ENCODE measurements at places on chromosomes 5 and 9.

- no peak for DNase-seq
Measured at GRCh38 chr5:160470437-160471361, 49.0 kb downstream of the PTTG1 start.

DNA sequence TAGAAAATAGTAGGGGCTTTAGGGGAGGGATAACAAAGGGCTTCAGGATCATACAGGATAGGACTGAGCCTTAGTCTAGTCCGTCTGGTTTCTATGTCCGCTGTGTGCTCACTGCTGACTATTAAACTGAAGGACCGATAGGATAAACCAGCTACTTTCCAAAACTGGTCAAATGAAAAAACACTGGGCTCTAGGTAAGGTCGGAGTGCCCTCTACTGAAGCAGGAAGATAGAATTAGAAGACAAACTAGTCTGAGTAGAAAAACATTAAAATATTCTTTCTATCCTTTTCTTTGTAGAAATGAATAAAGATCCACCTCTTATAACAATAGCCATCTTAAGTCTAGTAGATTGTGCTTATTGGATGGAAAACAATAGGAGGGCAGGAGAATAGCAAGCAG, 133.6 kb downstream of the CEMIP2 start:
- DNase-seq, result no peak

GRCh38 chr5:5344606-5345005, 77.9 kb upstream of the ICE1 start:
- DNase-seq, result no peak

- no peak for DNase-seq
Measured at GRCh38 chr9:107249665-107250285, 33.3 kb upstream of the RAD23B start.

- no peak for DNase-seq
Measured at GRCh38 chr5:161001604-161002003, 149.6 kb upstream of the ATP10B start.

GRCh38 chr9:136847088-136847825, 2.0 kb upstream of the PHPT1 start:
- DNase-seq, result peak; percentile 22

GRCh38 chr9:134494273-134494815, 147.3 kb upstream of the COL5A1 start:
- DNase-seq, result no peak

DNA sequence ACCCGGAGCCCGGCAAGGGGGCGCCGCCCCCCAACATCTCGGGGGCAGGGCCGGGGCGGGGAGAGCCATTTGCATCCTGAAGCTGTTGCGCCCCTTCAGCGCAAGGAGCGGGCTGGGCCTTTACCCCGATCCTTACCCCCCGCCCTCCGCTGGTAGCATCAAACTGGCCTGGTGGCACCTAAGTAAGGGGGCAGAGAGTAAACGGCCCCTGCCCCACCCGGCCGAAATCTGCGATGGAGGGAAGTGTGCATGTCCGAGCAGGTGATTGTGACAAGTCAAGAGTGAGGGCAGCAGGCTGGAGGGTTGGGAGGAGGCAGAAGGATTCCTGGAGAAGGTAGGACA, 101.2 kb downstream of the ESM1 start:
- DNase-seq, result no peak

- no peak for DNase-seq
Measured at GRCh38 chr5:109455598-109456096, 45.9 kb upstream of the PJA2 start.

DNA sequence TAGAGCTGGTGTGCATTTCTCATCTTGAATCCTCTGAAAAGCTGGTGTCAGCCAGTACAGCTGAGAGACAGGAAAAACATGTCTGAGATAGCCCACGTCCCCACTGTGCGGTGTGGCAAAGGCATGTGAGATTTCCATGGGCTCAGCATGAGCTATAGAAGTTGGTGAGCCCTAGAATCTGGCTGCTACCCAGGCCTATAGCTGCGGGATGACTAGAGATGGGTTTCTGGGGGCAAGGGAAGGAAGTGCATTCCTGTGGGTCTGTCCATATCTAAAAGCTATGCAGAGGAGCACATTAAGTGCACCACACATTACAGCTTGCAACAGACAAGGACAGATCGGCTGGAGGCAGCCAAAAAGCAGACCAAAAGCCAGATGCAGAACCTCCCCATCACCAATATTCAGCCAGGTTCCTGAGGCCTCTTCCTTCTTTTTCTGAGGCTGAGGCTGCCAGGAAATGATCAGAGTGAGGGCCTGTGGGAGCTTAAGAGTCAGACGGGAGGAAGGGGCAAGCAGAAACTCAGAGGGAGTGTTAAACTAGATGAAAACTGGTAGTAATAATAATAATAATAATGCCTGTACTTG, 55.8 kb upstream of the RANBP3L start:
- no peak for DNase-seq

- no peak for DNase-seq
Measured at GRCh38 chr5:21225223-21226064, 1237.4 kb upstream of the CDH18 start.

DNA sequence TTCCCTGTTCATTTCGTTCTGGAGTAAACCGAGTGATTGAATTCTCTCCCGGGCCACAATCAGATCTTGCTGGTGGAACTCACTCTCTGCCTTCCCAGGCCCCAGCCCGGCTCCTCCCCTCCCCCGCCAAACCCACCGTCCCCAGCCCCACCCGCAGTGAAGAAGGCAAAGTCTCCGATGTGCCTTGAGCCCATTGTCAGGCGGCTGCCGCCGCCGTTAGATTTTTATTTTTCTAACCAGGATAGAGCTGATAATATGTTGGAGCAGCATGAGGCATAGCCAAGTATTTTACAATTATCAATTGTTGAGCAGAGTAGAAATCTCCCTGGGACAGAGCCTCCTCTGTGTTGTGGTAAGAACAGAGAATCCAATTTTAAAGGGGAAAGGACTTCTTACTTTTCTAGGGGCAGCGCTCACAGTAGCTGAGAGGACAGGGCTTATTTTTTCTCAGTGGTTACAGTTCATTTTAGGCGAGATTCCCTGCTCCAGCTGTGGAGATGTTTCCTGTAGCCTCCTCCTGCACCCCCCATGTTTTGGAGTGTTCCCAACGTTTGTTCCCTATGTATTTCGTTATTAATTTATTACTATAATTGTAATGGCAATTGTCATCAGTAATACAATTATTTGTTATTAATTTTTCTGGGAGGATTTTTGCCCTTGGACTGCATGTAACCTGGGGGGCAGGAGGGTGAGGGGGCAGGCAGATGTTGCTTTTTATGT, 1.3 kb downstream of the PSAT1 start:
- peak; percentile 13 for DNase-seq

DNA sequence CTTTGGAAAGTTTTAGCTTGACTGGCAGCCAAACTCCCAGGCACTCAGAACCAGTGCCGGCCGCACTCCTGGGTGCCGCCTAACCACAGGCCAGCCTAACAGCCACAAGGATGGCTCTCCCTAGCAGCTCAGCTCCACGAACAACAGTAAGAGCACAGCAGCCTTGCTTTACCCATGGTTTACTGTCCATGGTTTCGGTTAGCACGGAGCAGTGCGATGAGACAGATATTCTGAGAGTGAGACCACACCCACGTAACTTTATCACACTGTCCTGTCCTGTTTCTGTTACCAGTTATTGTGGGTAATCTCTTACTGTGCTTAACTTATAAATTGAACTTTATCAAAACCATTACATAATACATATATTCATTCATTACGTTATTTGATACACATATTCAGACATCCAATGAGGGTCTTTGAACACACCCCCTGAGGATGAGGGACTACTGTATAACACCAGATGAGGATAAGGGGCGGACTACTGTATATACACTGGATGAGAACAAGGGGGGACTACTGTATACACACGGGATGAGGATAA, 12.4 kb downstream of the CLPTM1L start:
- no peak for DNase-seq

DNA sequence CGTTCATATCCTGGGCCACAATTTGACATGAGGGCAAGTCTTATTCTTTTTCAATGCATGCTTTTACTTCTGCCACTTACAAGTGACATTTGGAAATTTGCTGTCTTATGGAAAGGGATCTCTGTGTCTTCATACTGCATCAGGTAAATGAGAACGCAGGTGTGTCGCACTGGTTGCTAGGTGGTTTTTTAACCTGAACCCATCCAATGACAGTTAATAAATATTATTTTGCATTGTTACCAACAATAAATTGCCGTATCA, 1.1 kb downstream of the ADAMTS16 start:
- no peak for DNase-seq

DNA sequence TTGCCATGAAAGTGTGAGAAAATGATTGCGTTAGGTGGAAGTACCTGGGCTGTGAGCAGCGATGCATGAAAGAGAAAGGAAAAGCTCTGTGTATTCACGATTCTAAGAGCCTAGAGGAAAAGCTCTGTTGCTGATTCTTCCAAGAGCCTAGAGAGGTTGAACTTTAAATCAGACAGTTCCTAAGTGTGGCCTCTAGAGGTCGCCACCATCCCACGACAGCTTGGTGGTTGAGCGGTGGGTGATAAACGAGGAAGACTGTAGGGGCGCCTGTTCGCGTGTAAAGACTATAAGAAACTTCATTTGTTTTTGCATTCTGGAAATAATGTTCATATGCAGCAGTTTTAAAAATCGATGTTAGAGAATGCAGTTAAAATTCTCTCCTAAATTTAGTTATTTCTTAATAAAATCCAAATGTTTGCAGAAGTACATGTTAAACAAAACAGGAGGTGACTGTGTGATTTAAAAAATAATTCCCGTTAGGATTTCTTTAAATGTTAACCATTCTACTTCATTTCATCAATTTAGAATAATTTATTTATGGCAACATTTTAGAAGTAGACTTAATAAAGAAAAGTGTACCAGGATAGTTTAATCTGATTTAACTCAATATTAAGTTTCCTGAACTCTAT, 107.7 kb downstream of the TENT4A start:
- DNase-seq, result no peak

DNA sequence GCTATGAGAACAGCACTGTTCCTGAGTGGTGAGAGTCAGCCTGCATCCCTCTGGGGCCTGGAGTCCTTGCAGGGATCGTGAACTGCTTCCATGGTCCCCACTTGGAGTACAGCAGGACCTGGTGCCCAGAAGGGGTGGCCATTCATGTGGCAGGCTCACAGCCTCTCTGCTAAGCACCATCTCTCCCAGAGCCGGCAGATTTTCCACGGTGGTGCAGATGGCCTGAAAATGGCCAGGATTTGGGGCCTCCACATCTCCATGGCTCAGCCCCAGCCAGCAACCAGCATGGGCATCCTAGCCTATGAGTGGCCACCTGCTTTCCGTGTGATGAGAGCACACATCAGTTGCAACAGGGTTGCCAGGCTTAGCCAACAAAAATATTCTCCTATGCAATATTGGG, 33.9 kb upstream of the SEMA4D start:
- DNase-seq, result no peak

DNA sequence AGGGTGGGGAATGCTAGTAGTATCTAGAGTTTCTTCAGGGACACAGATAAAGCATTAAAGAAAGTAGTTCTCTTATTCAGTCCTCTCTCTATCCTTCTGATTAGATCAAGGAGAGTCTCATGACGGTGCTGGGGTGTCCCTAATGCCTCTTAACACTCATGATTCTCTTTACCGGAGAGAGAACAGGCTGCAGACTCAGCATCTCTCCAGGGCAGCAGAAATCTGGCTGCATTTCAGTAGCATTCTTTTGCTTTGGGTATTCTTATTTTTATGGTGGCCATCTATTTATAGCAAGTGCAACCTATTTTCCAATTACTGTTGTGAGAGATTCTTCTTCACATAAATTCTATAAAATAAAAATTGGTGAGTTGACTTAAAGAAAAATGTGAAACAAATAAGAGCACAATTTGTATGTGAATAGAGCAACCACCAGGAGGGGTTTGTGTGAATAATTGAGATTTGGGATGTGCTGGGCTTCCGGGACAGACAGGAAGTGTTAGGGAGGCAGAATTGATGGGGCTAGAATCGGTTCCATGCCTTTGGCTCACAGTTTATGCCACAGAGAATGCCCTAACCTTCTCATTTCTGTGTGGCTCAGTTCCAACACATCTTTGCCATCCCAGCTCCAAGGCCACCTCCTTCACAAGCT, 23.8 kb upstream of the BOD1 start:
- DNase-seq, result no peak

DNA sequence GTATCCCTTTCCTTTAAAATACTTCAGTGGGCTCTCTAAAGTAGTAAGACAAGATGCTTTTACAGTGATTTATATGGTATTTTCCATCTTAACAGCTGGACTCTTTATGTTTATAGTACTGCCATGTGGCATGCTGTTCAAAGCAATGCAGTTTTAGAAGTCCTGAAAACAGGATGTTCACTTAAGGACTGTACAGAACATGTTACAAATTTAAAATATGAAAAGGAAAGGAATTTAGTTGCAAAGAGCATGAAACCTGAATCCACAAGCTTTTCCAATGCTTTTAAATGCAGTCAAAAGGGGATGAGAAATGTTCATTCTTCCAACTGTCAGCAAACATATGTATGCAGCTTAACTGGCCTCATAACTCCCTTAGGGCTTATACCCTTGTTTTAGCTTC, 580.2 kb downstream of the EFNA5 start:
- DNase-seq, result no peak
